Ureter (tissue), 1 donor: ENCODE measurements at places on chromosomes 2 and 18. TPM values are rescaled to one million over a fixed set of nuclear protein-coding genes. Genes with fewer than 3 reads are reported as not detected.

The PROM2 gene
- 176 TPM for total RNA-seq

The GNLY gene
- 1.9 TPM for total RNA-seq

The RPL31 gene
- 1,638 TPM for total RNA-seq

The HJURP gene
- 0.31 TPM for total RNA-seq

The C2orf72 gene
- total RNA-seq = 1.0 TPM

The TMEM237 gene
- 23.6 TPM for total RNA-seq

The LCT gene
- total RNA-seq = not detected

The LRRC30 gene
- total RNA-seq = not detected

The RUFY4 gene
- total RNA-seq = 5.6 TPM

The HTR2B gene
- total RNA-seq = 0.44 TPM

The ACVR1C gene
- total RNA-seq = 0.81 TPM

The RNF152 gene
- total RNA-seq = 52.9 TPM

The OXER1 gene
- 3.1 TPM for total RNA-seq

The MAPK4 gene
- 14.3 TPM for total RNA-seq

The PCARE gene
- total RNA-seq = not detected

The GPR39 gene
- total RNA-seq = 13.2 TPM

The NIF3L1 gene
- total RNA-seq = 30.8 TPM
